Neural crest cell (in vitro differentiated cells): ENCODE measurements at places on chromosomes 2 and 18. TPM values are rescaled to one million over a fixed set of nuclear protein-coding genes. Genes with fewer than 3 reads are reported as not detected.

The ARHGAP15 gene
- total RNA-seq: 2.8 and 3.2 TPM in 2 replicates

The OSR1 gene
- total RNA-seq: 0.33 and 0.45 TPM in 2 replicates

The MRPS5 gene
- total RNA-seq: 58.8 and 60.7 TPM in 2 replicates

The CNTNAP5 gene
- total RNA-seq: 0.56 and 1.1 TPM in 2 replicates

DNA sequence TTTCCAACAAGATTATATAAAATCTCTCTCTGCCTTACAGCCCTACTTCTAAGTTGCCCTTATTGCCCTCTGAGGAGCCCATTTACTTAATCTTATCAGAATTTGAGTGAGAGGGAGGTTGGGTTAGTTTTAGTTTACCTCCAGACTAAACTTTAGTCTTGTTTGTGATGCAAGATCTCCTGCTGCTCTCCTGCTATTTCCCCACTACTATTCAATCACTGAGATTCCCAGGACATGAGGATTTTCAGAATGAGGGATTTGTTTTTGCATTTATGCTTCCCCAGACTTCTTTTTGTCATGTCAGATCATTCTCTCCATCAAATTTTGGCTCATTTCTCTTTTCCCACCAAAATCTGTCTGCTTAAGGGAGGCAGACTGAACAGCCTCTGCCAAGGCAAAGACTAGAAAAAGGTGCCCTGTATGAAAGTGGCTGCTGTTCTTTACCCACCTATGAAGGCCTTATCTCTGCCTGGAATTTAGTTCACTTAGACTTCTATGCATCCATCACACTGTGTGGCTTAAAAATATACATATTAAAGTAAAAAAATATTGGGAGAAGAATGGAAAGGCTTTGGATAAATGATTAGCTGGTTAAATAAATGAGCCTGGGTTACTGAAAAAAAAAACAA is 401.3 kb downstream of the PID1 start:
- DNase-seq: no peak
- no peaks in the 10 kb centered on the region for H3K36me3 ChIP-seq
- no peaks in the 10 kb centered on the region for H3K27me3 ChIP-seq
- H3K4me3 ChIP-seq: no peak overlapping the region

DNA sequence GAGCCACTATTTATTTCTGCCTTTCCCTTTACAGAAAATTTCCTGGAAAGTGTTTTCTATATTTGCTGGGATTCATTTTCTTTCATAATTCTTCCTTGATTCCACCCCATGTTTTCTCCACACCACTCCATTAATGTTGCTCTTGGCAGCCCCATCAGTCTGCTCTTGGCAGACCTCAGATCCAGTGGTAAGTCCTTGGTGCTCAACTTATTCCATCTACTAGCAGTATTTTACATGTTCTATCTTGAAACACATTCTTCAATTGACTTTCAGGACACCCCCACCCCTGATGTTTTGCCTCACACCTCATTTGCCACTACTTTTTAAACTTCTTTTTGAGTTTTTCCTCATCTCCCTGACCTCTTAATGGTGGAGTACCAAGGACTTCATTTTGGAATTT is 65.0 kb downstream of the HNMT start:
- no peak overlapping the region for H3K4me3 ChIP-seq
- no peaks in the 10 kb centered on the region for H3K27me3 ChIP-seq
- no peak overlapping the region for H3K27ac ChIP-seq
- no peak for DNase-seq

- peak overlapping the region; percentile 17 for H3K27ac ChIP-seq
- H3K4me1 ChIP-seq: peaks cover 55% of the 10 kb centered on the region
- peak overlapping the region; percentile 91 for H3K4me3 ChIP-seq
- H3K36me3 ChIP-seq: peaks cover 6% of the 10 kb centered on the region
- no peaks in the 10 kb centered on the region for H3K27me3 ChIP-seq
These were observed 1.9 kb downstream of the SOS1 start for GRCh38 chr2:39118786-39119499.
